Neural crest cell (in vitro differentiated cells): ENCODE measurements at places on chromosomes 13 and 19. TPM values are rescaled to one million over a fixed set of nuclear protein-coding genes. Genes with fewer than 3 reads are reported as not detected.
A peak's percentile ranks its signal among the peaks of the same experiment; 100 is the strongest.

Gene AMH
- 71.6 and 79.1 TPM in 2 replicates for total RNA-seq

DNA sequence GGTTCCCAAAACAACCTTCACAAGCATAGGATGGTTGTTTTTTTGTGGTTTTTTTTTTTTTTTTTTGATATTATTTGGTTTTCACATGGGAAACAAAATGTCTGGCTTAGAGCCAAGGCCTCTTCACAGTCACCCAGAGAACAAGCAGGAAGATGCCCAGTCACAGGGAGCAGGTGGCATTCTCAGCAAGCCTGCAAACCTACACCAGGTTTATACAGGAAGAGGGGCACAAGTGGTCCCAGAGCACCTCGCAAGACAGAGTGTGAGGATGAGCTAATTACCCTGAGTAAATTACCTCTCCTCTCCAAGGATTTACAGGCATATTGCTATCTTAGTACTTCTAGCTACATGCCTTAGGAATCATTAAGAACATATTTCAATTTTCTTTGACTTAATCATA lies 1375.6 kb downstream of the EFNB2 start:
- H3K27me3 ChIP-seq, result no peaks in the 10 kb centered on the region
- peaks cover 2% of the 10 kb centered on the region for H3K36me3 ChIP-seq
- no peak for DNase-seq
- H3K4me3 ChIP-seq, result no peak overlapping the region

DNA sequence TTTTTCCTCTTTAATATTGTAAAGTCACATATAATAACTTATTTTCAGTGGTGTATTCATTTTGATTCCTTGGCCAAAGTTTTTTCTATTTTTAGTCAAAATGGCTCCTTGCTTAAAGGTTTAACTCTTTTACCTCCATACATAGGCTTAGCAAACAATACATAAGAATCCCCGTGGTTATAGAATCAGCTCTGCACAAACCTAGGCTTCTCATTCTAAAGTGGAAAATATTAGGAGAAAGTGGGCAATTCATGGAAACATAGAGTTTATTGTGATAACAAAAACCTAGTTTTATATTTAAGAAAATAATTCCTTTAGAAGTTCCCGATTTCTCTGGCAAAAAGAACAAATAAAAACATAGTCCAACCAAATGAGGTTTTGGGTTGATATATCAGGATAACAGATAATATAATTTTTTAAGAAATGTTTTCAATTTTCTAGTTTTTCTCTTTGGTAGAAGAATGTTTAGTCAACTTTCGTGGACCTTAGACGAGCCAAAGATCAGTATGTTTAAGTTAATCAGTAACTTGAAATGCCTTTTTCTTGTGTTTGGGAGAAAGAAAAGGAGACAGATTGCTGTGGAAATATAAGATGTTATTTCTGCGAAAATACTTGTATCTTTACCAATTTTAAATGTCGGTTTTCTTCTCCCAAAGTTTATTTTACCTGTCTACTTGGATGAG lies 93.4 kb upstream of the KLF12 start:
- DNase-seq, result no peak
- no peaks in the 10 kb centered on the region for H3K36me3 ChIP-seq
- no peaks in the 10 kb centered on the region for H3K4me1 ChIP-seq
- H3K27ac ChIP-seq, result no peak overlapping the region
- no peaks in the 10 kb centered on the region for H3K27me3 ChIP-seq

- peaks cover 33% of the 10 kb centered on the region for H3K4me1 ChIP-seq
- H3K27ac ChIP-seq, result no peak overlapping the region
- no peak for DNase-seq
- H3K27me3 ChIP-seq, result peaks cover 9% of the 10 kb centered on the region
- H3K4me3 ChIP-seq, result peak overlapping the region; percentile 54
Observed at GRCh38 chr19:34675250-34675649, 1.7 kb downstream of the SCGB2B2 start.

- peaks cover 21% of the 10 kb centered on the region for H3K36me3 ChIP-seq
- no peaks in the 10 kb centered on the region for H3K27me3 ChIP-seq
- peak overlapping the region; percentile 17 for H3K27ac ChIP-seq
- H3K4me1 ChIP-seq, result no peaks in the 10 kb centered on the region
- DNase-seq, result no peak
Observed at GRCh38 chr13:99374994-99375737, 68.0 kb upstream of the GPR183 start.

DNA sequence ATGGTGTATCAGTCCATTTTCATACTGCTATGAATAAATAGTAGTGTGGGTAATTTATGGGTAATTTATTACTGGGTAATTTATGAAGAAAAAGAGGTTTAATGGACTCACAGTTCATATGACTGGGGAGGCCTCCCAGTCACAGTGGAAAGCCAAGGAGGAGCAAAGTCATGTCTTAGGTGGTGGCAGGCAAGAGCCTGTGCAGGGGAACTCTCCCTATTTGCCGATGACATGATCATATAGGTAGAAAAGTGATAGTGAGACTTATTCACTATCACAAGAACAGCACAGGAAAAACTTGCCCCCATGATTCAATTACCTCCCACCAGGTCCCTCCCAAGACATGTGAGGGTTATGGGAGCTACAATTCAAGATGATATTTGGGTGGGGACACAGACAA lies 1137.7 kb downstream of the UQCRFS1 start:
- H3K36me3 ChIP-seq, result no peaks in the 10 kb centered on the region
- no peaks in the 10 kb centered on the region for H3K4me1 ChIP-seq
- H3K4me3 ChIP-seq, result no peak overlapping the region
- peaks cover 18% of the 10 kb centered on the region for H3K27me3 ChIP-seq
